ENCODE measurements at places on chromosomes 1 and 21. TPM values are rescaled to one million over a fixed set of nuclear protein-coding genes. Genes with fewer than 3 reads are reported as not detected.

Gene DDAH1
- 168 TPM for total RNA-seq

Gene OLFML2B
- total RNA-seq: 1.4 TPM

GRCh38 chr21:45308194-45309068 is 20.7 kb upstream of the POFUT2 start:
- DNase-seq: no peak

DNA sequence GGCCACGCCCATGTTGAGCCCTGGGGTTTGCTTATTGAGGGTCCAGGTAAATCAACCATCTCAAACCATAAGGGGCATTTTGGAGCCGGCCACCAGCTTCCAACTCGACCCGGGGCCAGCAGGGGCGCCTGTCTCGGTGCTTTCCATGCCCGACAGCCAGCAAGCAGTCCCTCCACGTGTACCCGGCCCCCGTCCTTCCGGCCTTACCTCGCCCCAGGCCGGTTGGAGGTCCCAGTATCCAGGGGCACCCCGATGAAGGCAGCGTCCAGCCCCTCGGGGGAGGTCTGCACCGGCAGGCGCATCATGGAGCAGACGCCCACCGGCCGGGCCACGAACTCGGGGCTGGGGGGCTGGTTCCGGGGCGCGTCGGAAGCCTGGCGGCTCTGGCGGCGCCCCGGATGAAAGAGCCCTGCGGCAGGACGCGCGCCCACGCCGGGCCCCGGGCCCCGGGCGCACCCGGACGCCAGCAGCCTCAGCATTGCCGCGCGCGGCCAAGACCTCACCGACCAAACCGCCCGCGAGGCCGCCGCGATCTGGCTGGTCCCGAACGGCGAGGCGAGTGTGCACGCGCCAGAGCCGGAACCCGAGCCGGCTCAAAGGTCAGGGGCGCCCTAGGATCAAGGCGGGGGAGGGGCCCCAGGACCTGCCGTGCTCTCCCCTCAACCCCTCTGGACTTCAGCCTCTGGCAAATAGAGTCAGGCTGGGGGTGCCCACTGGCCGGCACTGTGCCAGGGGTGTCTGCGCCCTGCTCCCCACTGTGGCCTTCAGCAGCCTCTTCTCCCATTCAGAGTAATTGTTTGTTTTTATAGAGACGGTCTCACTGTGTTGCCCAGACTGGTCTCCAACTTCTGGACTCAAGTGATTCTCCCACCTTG is at the start of gene AGMAT:
AGMAT (minus strand) TSS at position 563 of the 875 bp plus-strand sequence; CDS start at position 479, 84 bp downstream.
- peak; percentile 64 for DNase-seq

DNA sequence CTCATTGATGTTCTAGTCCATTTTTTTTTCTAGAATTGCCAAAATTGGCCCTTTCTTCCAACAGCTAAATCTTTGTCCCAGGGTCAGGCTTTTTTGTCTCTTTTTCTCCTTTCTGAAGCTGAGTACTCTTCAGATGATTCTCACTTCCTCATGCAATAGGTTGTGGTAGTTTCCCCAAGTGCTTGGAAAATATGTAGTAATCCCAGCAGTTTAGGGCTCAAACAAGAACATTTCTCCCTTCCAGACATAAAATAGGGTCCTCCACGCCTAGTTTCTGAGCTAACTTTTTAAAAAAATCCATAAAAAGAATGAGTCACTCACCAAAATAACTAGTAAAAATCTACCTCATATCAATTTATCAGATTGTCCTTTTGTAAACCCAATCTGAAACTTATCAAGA is 10.0 kb upstream of the MCOLN3 start:
- DNase-seq: no peak

GRCh38 chr1:242212401-242212800 is 213.5 kb upstream of the MAP1LC3C start:
- DNase-seq: no peak

GRCh38 chr1:77424236-77424635 is 142.4 kb downstream of the AK5 start:
- peak; percentile 47 for DNase-seq

GRCh38 chr1:236065509-236066005 is 667 bp upstream of the NID1 start:
- DNase-seq: peak; percentile 14

DNA sequence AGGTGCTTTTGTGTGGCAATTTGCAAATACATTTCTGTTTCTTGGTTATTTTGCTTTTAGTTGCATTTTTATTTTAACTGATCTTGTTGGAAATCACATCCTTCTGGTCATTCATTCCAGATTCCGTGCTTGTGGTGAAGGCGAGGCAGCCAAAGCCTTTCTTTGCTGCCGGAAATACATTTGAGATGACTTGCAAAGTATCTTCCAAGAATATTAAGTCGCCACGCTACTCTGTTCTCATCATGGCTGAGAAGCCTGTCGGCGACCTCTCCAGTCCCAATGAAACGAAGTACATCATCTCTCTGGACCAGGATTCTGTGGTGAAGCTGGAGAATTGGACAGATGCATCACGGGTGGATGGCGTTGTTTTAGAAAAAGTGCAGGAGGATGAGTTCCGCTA is 34.8 kb upstream of the CD101 start:
- peak; percentile 85 for DNase-seq

DNA sequence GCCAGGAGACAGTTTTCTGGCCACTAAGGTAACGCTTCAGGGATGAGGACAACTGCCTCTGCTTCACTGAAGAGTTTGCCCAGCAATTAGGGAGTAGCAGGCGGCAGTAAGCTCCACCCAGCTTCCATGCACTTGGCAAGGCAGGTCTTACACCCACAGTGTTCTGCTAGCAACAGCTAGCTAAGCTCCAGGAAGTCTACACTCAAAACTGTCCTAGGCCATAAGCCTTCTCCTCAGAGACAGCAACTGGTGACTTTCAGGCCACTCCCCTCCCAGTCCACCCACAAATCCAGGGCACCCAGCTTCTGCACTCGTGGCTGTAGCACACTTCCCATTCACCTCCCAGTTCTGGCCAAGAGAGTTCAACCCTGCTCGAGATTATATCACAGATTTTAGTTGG is 47.3 kb downstream of the KMO start:
- DNase-seq: no peak

DNA sequence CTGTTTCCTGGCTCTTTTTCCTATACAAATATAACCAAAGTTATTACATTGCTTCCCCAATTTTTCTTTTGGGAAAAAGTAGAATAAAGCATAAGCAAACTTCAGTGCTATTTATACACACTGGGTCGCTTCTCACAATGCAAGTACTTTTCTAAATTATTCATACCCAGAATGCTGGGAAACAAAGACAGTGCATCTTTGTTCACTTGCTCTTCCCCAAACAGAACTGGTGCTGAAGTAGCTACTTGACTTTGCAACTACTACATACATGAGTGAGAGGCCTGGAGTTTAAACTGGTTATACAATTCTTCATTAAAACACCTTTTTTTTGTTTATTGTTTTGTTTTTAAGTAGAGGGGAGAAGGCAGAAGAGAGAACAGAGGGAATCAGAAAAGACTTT is 40.2 kb downstream of the STX6 start:
- no peak for DNase-seq

DNA sequence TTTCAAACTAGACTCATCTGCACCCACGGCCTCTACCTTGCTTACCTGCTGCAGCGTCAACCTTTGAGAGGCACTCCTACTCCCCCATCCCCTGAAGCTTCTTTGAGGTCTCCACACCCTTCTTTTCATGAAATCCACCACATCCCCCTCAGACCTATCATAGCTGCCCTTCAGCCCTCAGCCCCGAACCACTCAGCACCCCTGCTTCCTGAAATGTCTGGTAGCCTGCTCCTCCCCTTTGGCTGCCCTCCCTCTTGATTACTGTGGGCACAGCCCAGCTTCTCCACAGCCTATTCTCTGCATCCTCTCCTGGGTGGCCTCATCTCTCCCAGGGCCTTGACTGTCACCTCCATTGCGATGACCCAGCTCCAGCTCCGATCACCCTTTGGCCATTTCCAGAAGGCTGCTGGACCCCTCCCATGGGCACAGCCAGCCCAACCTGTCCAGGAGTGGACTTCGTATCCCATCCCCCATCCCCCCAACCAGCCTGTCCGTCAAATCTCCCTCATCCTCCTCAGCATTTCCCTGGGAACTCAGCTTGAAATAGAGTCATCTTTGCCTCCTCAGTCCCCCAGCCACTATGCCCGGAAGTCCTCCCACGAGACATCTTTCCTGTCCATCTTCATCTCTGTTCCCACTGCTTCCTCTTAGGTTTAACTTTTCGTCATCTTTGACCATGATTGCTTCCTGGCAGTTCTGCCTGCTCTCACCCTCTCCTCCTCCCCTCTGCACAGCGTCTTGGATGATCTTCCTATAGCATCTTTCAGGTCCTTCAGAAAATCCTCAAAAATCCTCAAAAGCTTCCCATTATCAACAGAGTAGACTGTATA is 6.1 kb upstream of the ADORA1 start:
- DNase-seq: no peak

DNA sequence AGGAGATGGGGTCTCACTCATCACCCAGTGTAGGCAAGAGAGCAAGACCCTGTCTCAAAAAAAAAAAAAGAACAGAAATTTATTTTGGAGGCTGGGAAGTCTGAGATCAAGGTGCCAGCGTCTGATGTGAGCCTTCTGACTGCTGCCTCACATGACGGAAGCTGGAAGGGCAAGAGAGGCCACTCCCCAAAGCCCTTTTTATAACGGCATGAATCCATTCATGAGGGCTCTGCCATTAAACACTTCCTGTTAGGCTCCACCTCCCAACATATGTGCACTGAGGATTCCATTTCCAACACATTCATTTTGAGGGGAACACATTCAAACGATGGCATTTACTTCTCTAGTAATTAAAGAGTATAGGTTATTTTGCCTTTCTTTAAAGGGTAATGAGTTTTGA is 50.9 kb upstream of the C1orf198 start:
- no peak for DNase-seq

DNA sequence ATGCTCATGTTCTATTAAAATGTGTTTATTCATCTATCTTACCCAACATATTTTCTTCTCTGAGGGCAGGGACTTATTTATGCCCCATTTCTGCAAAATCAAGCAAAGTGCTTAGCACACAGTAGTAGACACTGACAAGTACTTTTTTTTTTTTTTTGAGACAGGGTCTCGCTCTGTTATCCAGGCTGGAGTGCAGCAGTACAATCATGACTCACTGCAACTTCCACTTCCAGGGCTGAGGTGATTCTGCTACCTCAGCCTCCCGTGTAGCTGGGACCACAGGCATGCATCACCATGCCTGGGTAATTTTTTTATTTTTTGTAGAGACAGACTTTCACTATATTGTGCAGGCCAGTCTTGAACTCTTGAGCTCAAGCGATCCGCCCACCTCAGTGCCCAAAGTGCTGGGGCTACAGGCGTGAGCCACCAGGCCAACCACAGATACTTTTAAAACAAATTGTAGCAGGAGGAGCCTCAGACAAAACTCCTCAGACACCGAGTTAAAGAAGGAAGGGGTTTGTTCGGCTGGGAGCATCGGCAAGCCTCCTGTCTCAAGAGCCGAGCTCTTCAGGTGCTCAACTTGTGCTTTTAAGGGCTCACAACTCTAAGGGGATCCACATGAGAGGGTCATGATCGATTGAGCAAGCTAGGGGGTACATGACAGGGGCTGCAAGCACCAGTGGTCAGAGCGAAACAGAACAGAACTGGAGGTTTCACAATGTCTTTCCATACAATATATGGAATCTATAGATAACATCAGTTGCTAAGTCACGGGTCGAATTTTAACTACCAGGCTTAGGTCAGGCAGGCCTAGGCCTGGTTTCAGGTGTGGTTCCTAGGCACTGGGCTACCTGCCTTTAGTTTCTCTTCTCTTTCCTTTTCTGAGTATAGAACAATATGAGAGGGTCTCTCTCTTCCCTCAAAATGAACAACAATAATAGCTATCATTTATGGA is 5.7 kb upstream of the TMEM167B start:
- no peak for DNase-seq

DNA sequence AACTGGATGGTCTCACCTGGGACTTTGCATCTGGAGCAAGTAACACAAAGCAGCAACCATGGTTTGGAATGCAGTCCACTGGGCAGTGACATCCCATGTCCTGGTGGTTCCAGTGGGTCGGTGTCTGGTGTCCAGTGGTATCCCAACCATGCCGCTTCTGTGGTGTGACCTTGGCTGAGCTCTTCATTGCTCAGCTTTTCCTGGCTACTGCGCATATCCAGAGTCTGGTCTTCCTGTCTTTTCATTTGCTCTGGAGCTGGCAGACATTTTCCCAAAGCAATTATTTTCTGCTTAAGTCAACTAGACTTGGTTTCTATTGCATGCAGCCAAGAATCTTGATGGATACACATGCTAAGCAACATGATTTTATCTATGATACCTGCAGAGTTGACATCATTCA is 28.4 kb upstream of the CD2 start:
- DNase-seq: peak; percentile 18

DNA sequence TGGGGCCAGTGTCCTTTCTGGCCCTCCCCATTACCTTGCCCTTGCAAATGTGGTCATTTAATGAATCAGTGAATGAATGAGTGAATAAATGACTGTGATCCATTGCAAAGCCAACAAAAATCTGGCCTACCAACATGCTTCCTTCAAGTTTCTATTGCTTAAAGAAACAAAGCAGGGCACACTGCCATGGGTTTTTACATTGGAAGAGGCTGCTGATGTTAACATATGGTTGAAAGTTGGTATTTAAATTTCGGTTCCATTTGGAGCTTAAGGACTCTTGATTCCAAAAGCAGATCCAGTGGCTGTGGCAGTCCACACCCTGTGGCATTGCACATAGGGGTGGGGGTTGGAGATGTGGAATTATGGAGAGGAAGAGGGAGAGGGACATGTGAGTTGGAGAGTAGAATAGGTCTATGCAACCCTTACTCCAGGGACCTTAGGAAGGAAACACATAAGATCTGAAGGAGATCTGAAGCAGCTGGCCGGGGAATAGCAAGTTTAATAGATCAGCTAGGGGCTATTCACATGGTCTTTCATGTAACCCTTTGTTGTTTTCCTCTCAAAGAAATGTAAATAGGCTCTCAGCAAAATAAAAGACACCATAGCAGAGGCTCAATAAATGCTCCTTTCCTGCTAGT is 7.2 kb downstream of the ABCA4 start:
- no peak for DNase-seq

DNA sequence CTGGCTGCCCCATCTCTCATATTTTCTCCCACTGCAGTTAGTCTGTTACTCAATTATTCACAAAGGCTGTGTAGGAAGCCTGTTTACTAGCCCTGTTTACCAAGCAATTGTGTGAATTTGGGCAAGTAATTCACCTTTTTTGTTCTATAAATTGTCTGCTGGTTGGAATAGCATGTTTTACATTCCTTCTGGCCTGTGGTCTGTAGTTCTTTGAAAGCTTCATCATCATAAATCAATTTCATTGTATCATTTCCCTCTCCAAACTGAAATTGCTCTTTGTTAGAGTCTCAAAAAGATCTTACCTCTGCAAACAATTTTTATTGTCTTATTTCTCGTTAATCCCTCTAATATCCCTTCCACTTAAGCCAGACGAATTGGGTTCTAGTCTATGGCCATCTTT is 1059.5 kb upstream of the ADGRL4 start:
- no peak for DNase-seq

GRCh38 chr1:28326515-28326914 is 2.3 kb upstream of the MED18 start:
- DNase-seq: no peak

DNA sequence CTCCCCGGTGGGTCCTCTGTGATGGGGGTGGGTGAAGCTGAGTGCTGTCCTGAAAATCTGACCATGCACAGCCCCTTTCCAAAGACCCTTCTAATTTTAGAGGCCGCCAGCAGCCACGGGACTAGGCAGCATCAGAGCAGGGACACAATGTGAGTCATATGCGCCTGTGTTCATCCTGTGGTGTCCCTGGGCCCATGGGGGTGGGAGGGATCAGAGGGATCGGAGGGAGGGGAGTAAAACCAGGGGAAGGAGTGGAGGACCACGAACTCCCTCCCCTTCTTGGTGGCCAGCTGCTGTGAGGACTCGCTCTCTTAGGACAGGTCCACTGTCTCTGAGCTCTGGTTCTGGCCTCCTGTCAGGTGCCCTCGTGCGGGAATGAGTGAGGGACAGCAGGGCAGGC is 61.5 kb downstream of the ADARB1 start:
- peak; percentile 26 for DNase-seq

All from GM23248 (cell line).